ENCODE measurements at places on chromosomes 2 and 18. TPM values are rescaled to one million over a fixed set of nuclear protein-coding genes. Genes with fewer than 3 reads are reported as not detected.

TNFRSF11A gene
- 42.5 TPM for total RNA-seq

BABAM2 gene
- total RNA-seq: 16.6 TPM

RESP18 gene
- total RNA-seq: not detected

FOXI3 gene
- not detected for total RNA-seq

ELOA2 gene
- total RNA-seq: not detected

CRYGC gene
- not detected for total RNA-seq

EXOC6B gene
- total RNA-seq: 12.1 TPM

SH3RF3 gene
- total RNA-seq: 8.9 TPM

SATB2 gene
- 0.26 TPM for total RNA-seq

BMPR2 gene
- total RNA-seq: 33.0 TPM

UNC80 gene
- total RNA-seq: 0.38 TPM

CD302 gene
- total RNA-seq: 14.4 TPM

Measured in dermis microvascular lymphatic vessel endothelial cell (primary cell).